ENCODE measurements at places on chromosomes 4 and X.

- DNase-seq = no peak
Observed at GRCh38 chr4:127832585-127832984, 48.1 kb upstream of the PLK4 start.

DNA sequence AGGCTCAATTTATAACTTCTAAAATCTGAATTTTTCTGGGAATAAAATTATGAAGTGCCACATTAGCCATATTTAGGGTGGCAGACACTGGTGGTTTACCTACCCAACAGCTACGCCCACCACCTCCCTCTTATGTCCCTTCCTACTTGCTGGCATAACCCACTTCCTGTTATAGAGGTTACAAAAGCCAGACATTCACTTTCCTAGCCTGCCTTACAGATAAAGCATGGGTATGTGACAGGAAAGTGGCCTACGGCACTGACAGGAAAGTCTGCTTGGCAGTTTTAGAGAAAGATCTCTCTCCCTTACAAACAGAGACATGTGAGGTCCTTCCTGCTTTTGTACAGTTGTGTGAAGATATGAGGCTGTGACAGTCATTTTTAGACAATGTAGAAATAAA, 12.4 kb downstream of the DDX53 start:
- DNase-seq = no peak

- no peak for DNase-seq
Observed at GRCh38 chr4:24547979-24548378, 36.4 kb downstream of the DHX15 start.

DNA sequence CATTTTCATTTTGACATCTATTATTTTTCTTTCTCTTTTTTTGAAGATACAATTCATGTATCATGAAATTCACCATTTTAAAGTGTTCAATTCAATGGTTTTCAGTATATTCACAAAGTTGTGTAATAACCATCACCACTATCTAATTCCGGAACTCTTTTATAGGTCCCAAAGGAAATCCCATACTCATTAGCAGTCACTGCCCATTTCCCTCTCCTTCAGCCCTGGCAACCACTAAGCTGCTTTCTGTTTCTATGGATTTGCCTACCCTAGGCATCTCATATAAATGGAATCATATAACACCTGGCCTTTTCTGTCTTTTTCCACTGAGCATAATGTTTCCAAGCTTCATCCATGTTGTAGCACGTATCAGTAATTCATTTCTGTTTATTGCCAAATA, 3.2 kb upstream of the FGF2 start:
- DNase-seq = no peak

DNA sequence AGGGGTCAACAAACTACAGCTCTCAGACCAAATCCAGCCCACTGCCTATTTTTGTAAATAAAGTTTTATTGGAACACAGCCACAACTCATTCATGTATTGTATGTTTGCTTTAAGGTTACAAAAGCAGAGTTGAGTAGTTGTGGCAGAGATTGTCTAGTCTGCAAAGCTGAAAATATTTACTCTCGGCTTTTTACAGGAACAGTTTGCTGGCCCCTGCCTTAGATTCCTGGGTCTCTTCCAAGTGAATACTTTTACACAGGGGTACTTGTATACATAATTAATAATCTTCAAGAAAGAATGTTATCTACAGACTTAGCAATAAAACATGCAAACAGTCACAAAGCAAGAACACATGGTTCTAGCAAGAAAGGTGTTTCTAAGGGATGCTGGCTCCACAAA, 154.2 kb downstream of the AMELX start:
- DNase-seq = no peak

DNA sequence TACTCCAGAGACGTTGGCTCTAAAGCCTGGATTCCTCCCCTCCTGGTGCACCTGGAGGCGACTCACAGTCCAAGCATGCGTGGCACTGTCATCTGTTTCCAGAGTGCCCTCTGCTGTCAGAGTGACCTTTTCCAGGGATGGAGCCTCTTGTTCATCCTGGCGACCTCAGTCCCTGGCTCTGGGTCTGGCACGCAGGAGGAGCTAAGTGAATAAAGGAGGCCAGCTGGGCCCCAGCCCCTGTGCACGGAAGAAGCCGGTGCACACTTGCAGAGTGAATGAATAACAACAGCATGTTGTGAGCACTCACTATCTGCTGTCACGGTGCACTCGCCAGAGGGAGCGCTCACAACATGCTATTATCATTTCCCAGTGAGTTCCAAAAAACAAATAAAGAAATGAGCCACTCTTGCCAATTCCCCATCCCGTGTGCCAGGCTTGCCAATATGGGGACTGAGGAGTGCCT, 27.8 kb upstream of the PSAPL1 start:
- no peak for DNase-seq

DNA sequence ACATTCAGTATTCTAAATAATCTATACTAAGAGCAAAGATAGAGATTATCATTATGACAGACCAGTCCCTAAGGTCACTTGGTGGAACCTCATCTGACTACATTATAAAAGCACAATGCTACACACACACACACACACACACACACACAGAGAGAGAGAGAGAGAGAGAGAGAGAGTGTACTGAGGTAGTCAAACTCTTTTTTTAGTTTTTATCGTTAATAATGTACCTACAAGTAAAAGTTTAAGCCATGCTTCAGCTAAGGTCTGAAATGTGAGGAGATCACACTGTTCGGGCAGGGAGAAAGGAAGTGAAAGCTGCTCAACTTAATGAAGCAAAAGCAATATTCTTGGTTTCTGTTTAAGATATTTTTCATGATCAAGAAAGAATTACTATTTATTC, 75.8 kb upstream of the CCDC160 start:
- no peak for DNase-seq

DNA sequence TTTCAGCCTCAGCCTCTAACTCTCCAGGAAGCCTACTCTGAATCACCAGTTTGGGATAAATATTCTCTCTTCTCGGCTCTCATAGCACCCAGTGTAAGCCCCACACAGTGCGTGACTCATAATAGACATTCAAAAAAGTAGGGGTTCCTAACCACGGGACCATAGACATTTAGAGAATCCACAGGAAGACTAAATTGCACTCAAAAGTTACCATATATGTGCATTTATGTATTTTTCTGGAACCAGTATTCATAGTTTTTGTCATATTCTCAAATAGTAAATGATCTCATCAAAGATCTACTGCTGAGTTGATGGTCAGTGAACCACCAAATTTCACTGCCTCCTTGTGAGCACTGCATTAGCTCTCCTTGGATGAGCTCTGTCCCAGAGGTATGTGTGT, 625.7 kb downstream of the SMARCA1 start:
- no peak for DNase-seq

GRCh38 chr4:1714303-1715001, 2.3 kb upstream of the SLBP start:
- no peak for DNase-seq

DNA sequence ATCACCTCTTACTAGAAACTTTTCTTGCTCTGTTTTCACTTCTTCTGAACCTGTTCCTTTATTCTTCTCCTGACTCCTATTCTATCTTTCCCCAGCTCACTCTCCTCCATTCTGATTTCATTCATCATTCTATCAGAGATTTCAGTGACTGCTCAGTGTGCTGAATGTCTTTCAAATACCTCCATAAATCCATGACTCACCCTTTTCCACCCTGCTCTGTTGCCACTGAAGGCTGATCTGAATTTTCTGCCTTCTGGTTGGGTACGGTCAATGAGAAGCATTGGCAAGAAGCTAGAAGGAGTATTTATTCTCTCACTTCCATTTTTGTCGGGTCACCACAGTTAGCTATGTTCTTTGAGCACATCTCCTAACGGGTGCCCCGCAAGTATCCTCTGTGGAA, 265.9 kb downstream of the CBLL2 start:
- no peak for DNase-seq

DNA sequence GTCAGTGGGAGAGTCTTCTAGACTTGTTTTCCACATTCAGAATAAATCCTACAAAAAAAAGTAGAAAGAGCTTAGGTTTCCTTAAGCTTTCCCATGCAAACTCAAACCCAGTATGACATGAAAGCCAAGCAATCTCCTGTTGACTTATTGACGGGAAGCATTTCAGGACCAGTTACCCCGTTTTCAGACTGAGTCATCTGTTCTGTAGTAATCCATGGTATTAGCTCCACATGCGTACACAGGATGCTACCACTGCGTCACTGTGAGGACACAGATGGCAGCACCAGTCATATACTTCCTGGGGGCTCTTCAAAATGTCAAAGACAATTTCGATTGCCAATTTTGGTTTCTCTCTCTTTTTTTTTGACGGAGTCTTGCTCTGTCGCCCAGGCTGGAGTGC, 224.9 kb upstream of the MAD2L1 start:
- no peak for DNase-seq

GRCh38 chrX:17741123-17741511, 3.8 kb downstream of the SCML1 start:
- no peak for DNase-seq

DNA sequence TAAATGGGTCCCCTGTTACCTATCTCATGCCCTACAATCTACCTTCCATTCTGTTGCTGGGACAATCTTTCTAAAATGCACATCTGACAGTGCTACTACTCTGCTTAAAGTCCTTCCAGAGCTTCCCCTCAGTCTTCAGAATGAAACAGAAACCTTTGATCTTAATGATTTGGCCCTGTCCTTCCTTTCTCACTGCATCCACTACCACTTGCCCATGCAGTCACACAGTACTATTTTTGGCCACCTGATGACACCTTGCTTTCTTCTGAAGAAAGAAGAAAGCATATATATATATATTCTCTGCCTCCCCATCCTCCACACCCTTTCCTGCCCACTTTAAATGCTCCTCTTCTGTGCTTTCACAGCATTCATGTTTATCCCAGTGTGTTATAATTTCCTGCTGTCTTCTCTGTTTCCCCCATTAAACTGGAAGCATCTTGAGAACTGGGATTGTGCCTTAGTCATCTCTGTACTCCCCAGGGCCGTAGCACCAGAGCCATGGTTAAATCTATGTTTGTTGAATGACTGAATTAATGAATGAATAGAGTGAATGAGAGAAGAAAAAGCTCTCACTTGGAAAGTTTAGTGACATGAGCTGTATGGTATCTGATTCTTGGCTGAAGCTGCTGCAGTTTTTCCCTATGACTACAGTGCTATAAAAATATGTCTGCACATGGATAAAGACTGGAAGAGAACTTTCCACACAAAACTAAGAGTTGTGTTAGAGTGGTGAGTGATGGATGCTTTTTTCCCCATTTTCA, 56.2 kb downstream of the RTL9 start:
- DNase-seq = peak; percentile 7

- DNase-seq = no peak
Observed at GRCh38 chrX:130119312-130119898, 9.1 kb upstream of the ELF4 start.

GRCh38 chr4:55435141-55435841, 39.5 kb downstream of the TMEM165 start:
- DNase-seq = no peak

DNA sequence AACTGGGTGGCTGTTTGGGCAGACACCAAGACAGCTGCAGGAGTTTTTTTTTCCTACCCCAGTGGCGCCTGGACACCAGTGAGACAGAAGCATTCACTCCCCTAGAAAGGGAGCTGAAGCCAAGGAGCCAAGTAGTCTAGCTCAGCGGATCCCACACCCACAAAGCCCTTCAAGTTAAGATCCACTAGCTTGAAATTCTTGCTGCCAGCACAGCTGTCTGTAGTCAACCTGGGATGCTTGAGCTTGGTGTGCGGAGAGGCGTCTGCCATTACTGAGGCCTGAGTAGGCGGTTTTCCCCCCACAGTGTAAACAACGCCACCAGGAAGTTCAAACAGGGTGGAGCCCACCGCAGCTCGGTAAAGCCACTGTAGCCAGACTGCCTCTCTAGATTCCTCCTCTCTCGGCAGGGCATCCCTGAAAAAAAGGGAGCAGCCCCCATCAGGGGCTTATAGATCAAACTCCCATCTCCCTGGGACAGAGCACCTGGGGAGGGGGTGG, 171.4 kb downstream of the ARHGEF9 start:
- DNase-seq = no peak

DNA sequence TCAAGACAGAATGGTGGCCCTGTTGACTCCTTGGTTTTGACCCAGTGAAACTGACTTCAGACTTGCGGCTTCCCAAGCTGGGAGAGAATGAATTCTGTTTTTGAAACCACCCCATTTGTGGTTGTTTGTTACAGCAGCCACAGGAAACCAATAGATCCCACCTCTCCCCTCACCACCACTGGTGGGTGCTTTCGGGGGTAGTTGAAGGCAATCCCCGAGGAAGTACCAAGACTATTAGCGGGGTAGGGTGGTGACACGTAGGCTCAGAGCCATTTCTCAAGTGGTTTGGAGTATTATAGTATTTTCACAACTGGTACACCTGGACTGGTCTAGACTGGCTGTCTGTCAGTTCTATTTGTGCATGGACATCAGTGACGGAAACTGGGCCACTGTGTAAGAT, 189.1 kb upstream of the RBPJ start:
- peak; percentile 6 for DNase-seq
